Sciatic nerve (tissue), 2 donors: ENCODE measurements at places on chromosomes 2 and 18.

- DNase-seq = no peak
Measured at GRCh38 chr18:26215247-26215970, 10.8 kb upstream of the TAF4B start.

- DNase-seq = no peak
Measured at GRCh38 chr18:33666915-33667314, 88.9 kb downstream of the ASXL3 start.

- DNase-seq = no peak
Measured at GRCh38 chr18:70293166-70293565, 4.3 kb downstream of the SOCS6 start.

DNA sequence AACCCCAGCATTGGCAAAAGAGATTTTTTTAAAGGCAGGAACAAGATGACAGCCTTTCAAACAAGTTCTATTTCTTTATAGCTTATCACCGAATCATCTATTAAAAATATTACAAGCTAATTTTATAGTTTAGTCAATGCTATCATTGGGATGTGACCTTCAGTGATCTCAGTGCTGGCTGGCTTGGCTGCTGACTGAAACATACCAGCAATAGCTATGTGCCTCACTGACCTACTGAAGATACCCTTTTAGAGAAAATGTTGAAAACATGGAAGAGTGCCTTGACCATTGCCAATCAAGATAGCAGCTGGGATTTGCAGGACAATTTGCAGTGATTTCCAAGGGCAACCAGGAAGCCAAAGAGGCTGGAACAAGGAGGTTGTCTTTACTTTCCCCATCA lies 44.0 kb downstream of the CSRNP3 start:
- DNase-seq = no peak

- no peak for DNase-seq
Measured at GRCh38 chr2:235860871-235861270, 307.3 kb downstream of the GBX2 start.

DNA sequence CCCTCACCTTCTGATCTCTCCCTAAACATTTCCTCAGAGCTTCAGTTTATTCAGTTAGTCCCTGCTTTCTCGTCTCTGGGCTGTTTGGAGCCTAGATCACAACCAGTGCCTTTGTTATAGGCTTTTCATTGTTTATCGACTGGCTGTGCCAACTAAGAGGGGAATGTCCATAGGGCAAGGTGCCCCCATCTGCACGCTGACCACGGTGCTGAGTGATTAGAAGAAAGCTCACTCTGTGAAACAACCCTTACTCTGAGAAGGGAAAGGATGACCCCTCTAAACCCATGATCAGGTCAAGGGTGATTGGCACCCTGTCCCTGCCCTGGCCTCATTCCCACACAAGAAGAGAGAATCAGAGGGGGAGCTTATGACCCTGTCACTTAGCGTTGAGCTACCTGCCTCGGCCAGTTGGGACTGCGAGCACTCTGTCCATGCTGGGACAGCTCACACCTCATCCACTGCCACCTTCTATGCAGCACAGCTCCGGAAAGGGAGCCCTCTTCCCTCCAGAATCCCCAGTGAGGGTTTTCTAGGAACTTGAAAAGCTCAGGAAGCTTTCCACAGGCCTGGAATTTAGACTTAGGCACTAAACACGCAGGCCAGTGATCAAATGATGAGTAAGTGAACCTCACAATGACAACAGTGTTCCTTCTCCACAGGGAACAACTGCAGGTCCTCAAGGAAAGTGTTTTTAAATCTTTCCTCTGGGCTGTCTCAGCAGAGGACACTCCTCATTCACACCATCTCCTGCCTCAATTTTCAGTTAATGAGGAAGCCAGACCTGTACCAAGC lies 2.3 kb upstream of the ACTG2 start:
- DNase-seq = no peak

DNA sequence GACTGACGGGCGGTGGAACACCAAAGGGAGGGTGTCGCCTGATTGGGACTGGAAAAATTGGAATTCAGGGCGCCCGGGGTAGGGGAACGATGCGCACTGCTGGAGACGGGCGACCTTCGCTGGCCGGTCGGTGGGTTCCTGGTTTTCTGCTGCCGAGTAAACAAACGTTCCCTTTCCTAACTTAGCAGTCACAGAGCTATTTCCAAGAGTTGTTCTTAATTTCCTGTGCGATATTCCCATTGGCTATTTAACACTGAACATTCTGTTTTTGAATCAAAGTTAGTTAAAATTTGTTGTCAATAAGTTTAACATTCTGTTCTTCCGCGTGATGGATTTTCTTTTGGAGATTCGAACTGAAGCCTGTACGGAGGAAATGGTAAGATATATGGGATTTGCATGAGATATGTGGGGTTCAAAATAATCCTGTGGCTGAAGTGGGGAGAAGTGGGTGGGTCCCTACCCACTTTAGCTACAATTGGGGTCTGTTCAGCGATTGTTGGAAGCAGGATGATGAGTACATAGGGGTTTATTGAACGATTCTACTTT lies 862 bp downstream of the C18orf54 start:
- no peak for DNase-seq

DNA sequence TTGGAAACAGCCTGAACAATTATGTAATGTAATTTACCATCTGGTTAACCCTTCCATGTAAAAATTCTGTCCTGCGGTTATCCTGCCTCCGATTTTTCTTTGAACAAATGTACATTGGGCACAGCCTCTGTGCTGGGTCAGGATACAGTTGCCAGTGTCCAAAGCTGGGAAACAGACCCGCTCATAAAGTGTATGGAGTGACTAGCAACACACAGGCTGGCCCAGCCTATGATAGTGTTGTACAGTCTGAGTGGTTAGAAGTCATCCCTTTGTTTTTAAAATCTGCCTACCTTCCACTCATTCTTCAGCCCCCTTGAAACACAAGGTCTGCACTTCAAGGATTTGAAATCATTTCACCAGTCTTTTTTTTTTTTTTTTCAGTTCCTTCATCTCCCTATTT lies 50.1 kb downstream of the FEZ2 start:
- DNase-seq = no peak

DNA sequence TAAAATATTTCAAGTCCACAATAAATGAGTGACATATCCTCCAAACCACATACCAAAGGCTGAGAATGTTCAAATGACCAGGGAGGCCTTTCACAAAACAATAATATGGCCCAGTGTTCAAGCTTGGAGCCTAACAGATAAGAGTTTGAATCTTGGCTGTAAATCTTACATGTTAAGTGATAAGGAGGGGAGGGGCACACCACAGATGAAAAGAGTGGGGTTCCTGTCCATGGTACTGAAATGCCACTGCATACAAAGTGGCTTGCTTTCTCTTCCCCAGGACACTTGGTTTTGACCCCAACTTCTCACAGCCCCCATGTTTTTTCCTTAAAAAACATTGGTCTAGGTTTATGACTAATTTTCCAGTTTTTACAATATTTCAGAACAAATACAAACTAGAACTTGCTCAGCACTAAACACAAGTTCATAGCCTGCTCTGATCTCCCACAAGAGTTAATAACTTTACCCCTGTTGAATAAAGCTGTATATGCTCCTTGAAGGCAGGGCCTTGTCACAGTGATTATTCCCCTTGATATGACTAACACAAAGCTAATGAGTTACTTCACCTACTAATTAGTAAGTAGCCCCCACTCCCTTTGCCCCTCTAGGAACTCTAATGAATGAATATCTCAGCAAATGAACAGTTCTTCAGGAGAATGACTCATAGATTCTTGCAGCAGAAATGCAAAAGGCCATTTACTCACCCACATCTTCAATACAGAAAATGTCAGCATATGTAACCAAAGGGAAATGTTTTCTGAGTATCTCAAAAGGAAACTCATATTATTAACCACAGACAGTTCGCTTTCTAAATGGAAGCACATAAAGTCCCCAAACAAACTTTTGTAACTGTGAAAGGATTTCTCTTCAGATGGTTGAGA lies 142.2 kb downstream of the SATB2 start:
- no peak for DNase-seq

DNA sequence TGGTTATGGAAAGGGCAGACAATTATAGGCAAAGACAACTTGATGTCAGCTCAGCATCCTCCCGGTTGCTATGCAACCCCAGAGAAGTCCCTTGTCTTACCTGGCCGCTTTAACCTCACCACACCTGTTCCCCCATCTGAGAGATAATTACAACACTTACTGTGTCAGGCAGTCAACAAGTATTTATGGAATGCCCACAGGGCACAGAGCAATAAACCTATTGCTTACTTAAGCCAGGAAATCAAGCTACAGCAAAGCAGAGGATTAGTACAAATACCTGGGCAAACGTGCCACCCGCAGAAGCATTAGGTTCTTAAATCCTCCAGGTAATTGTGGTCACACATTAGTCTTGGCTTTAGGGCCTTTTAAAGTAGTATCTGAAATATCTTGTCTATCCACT lies 320.4 kb upstream of the REV1 start:
- DNase-seq = no peak

DNA sequence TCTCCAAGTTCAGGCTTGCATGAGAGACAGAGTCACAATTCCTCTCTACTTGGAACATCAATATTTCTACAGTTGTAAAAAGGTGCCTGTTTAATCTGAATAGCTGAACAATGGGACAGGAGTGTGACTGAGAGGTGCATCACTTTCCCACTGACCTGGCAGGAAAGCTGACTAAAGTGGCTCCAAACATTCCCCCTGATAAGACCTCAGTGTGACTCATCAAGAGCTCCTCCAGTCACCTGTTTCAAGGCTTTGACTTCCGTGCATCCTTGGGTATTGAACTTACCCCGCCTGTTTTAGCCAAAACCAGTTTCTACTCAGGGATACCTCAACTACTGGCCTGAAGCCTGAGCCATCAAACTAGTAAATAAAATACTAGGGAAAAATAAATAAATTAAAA lies 453.9 kb upstream of the DDX18 start:
- no peak for DNase-seq

DNA sequence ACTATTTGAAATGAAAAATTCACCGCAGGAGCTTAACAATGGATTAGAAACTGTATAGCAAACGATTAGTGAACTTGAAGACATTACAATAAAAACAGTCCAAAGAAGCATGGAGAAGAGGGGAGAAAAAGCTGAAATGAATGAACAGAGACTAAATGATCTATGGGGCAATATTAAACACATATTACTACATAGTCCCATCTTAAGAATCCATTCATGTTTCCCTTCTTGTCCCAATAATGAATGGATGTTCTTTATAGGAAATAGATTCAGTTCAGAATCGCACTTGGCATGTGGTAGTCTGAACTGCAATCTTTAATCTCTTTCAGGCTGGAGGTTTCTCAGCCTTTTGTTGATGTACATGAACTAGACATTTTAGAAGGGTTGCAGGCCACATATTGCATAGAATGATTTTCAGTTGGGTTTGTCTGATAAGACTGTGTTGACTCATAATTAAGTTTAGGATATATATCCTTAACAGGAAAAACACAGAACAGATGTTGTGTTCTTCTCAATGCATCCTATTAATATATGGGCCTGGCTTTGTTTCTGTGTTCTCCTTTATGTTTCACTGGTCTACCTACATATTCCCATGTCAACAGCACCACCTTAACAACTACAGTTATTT lies 27.9 kb downstream of the CCDC88A start:
- no peak for DNase-seq

DNA sequence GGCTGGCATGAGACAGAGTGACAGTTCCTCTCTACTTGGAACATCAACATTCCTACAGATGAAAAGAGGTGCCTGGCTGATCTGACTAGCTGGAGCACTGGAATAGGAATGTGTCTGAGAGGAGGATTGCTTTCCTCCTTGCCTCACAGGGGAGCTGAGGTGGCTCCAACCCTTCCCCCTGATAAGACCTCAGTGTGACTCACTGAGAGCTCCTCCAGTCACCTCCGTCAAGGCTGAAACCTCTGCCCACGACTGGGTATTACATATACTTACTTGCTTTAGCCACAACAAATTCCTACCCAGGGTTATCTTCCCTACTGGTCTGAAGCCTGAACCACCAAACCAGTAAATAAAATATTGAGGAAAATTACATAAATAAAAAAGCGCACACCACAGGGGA lies 342.7 kb upstream of the REG3G start:
- no peak for DNase-seq

- no peak for DNase-seq
Measured at GRCh38 chr2:202703091-202703490, 68.3 kb downstream of the FAM117B start.

GRCh38 chr2:38492042-38492615 lies 110.6 kb downstream of the HNRNPLL start:
- DNase-seq = no peak

GRCh38 chr2:224869601-224870233 lies 153.6 kb upstream of the CCDC195 start:
- no peak for DNase-seq

- DNase-seq = no peak
Measured at GRCh38 chr2:156134887-156135286, 197.6 kb downstream of the NR4A2 start.

- DNase-seq = no peak
Measured at GRCh38 chr2:148646231-148646559, 1.6 kb downstream of the EPC2 start.

DNA sequence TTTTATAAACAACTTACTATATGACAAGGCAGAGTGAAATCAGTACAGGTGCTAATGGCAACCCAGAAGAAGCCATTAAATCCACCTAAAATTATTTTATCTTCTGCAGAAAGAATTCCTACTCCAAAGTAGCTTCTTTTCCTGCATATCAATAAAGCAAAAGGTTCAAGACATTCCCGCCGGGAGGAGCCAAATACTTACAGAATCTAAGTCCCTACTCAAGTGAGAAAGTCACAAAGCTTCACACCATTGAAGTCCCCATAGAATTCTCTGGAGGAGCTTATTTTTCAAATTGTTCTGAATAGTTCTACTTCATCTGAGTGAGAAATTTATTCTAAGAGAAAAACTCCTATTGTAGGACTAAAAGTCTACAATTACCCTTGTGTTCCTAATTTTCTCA lies 233.7 kb upstream of the HNRNPA3 start:
- no peak for DNase-seq

DNA sequence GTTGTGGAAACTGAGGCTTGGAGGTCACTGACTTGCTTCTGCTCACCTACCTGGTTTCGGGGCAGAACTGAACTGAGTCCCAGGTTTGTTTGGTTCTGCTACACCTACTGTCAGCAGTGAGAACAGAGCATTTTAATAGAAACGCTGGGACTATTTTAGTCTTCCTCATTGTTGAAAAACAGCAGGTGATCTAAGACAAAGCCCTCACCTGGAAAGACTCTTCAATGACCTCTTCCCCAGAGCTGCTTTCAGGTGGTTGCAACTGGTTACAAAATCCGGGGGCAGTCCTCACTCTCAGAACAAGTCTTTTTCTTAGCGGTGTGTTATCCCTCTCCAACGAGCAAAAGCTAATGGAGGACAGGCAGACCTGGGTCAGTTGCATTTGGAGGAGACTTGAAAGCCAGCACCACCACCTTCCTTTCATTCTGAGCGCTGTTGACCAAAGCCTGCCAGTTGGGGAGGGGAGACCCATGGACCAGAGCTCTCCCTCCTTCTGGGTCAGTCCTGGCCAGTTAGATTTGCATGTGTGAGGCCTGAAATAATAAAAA lies 217.0 kb downstream of the NCK2 start:
- no peak for DNase-seq

- no peak for DNase-seq
Measured at GRCh38 chr2:197399887-197400540, 34.8 kb downstream of the SF3B1 start.

DNA sequence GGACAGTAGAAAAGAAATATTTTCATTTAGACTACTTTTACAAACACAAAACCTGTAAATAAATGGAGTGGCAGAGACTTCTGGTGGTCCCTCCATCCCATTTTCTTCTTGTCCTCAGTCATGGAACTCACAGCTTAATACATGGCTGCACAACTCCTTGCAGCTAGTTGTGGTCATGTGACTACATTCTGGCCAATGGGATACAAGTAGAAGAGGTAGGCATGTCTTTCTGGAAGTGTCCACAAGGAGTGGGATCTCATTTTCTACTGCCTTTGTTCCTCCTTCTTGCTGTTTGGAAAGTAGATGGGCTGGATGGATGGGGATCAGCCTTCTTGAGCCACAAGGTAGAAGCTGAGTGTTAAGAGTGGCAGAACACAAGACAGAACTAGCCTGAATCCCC lies 555.8 kb downstream of the SATB2 start:
- DNase-seq = no peak
